ENCODE measurements at places on chromosomes 7 and 10. TPM values are rescaled to one million over a fixed set of nuclear protein-coding genes. Genes with fewer than 3 reads are reported as not detected.

The WNT8B gene
- 0.72 TPM for total RNA-seq

GRCh38 chr10:90222939-90223338 is 521.5 kb downstream of the KIF20B start:
- DNase-seq: no peak

The TMEM229A gene
- total RNA-seq: 0.48 TPM

The CCDC201 gene
- 3.4 TPM for total RNA-seq

The SPDYE16 gene
- 3.6 TPM for total RNA-seq

All from umbilical cord (tissue), 2 donors.